ENCODE measurements at places on chromosomes 12 and 14. TPM values are rescaled to one million over a fixed set of nuclear protein-coding genes. Genes with fewer than 3 reads are reported as not detected.

The PACS2 gene
- total RNA-seq, result 55.0 TPM

- H3K4me1 ChIP-seq, result no peaks in the 10 kb centered on the region
- H3K4me3 ChIP-seq, result no peak overlapping the region
- H3K27me3 ChIP-seq, result no peaks in the 10 kb centered on the region
- H3K36me3 ChIP-seq, result no peaks in the 10 kb centered on the region
- H3K27ac ChIP-seq, result no peak overlapping the region
- DNase-seq, result no peak
Measured at GRCh38 chr14:72401101-72401625, 468.9 kb downstream of the RGS6 start.

The GUCY2C gene
- not detected for total RNA-seq

The PLXNC1 gene
- total RNA-seq, result 2.0 TPM

The ANKRD13A gene
- total RNA-seq, result 26.0 TPM

DNA sequence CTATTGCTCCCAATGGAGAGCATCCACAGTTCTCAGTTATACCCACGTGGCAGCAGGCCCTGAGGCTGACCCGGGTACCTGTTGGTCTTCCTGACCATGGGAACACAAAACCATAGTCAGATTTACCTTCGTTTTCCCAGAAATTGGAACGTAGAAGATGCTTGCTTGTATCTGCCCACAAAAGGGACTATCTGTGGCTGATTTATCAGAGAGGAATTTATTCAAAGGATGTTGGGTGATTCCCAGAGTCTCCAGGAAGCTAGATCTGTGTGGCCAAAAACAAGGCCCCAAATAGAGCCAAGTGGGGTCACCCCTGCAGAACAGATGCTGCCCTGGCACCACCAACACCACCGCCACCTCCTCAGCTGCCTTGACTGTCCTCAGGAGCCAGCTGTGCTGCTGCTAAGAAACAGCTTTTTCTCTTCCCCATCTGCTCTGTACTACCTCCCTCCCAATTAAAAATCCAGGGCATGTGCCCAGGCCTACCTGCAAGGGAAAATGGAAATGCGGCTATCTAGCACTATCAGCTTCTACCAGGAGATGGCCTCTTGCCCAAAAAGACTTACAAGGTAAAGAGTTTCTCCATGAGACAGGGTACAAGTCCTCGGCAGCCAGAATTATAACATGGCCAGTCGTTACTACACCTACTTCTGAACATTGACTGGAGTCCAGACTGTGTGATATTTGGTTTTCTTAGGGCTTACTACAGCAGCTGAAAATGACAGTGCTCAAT is 128.6 kb upstream of the PLEKHG7 start:
- H3K36me3 ChIP-seq, result no peaks in the 10 kb centered on the region
- no peak overlapping the region for H3K27ac ChIP-seq
- H3K4me3 ChIP-seq, result no peak overlapping the region
- DNase-seq, result no peak

GRCh38 chr12:27778206-27778605 is 1.8 kb upstream of the KLHL42 start:
- H3K27ac ChIP-seq, result no peak overlapping the region
- H3K36me3 ChIP-seq, result no peaks in the 10 kb centered on the region
- peaks cover 30% of the 10 kb centered on the region for H3K4me1 ChIP-seq
- no peak for DNase-seq
- H3K27me3 ChIP-seq, result no peaks in the 10 kb centered on the region
- no peak overlapping the region for H3K4me3 ChIP-seq

The RERG gene
- total RNA-seq, result 12.4 TPM

- no peaks in the 10 kb centered on the region for H3K36me3 ChIP-seq
- H3K27ac ChIP-seq, result no peak overlapping the region
- no peak overlapping the region for H3K4me3 ChIP-seq
- H3K4me1 ChIP-seq, result peaks cover 59% of the 10 kb centered on the region
Measured at GRCh38 chr12:49091056-49091835, 3.4 kb downstream of the DHH start.

The EIF2S3B gene
- not detected for total RNA-seq

The HOXC6 gene
- not detected for total RNA-seq

DNA sequence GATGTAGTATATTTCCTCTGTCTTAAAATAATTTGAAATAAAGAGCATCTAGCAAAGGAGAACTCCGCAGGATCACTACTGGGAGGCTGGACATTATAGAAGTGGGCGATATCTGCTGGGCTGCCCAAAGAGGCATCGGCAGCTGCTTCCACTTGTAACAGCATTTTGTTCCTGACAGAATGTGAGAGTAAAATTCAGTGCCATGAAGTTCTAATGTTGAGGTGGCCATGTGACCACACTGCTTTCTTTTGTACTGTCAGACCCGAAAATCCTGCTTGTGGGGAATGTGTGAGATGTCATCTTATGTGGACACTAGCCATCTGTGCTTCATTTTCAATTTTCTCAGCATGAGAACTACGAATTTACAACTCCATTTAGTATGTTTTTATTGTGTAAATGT is 151.9 kb downstream of the ACSS3 start:
- no peak overlapping the region for H3K27ac ChIP-seq
- H3K4me3 ChIP-seq, result no peak overlapping the region
- H3K36me3 ChIP-seq, result peaks cover 6% of the 10 kb centered on the region
- H3K27me3 ChIP-seq, result no peaks in the 10 kb centered on the region

DNA sequence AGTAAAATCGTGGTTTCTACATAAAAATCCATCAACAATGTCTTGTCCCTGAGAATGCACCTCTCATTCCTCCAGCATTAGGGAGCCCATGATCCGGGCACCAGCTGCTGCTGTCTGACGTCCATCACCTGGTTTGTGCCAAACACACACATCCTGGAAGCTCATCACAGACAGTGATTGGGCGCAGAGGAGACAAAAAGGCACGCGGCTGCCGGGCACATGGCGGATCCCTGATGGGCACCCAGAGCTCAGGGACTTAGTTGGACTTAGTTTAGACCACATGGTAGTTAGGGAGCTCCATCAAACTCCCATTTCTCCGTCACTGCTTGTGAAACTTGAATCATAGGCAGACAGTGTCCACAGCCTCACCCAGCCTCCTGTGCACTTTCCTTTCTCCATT is 1059.3 kb downstream of the TMEM121 start:
- no peak overlapping the region for H3K4me3 ChIP-seq
- no peaks in the 10 kb centered on the region for H3K36me3 ChIP-seq
- H3K4me1 ChIP-seq, result no peaks in the 10 kb centered on the region
- DNase-seq, result no peak
- no peaks in the 10 kb centered on the region for H3K27me3 ChIP-seq

The STON2 gene
- total RNA-seq, result 14.1 TPM

The HOXC4 gene
- total RNA-seq, result not detected

DNA sequence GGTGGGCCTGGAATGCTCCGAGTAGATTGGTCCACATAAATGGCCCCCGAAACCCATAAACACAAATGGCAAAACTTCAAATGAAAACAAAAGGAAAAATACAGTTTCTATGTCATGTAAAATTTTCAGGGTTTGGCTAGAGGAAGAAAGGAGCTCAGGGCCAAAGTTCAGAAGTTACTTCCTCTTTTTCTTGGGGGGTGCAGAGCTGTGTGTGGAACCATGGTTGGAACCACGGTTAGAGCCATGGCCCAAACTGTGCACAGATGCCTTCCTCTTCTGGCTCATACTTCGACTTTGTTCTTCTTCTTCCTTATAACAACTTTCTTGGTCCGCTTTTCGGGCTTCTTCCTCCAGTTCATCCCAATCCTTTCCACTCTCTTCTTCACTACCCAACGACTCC is 51.7 kb downstream of the MGST1 start:
- no peaks in the 10 kb centered on the region for H3K27me3 ChIP-seq
- DNase-seq, result no peak
- no peak overlapping the region for H3K27ac ChIP-seq
- H3K4me1 ChIP-seq, result no peaks in the 10 kb centered on the region
- H3K36me3 ChIP-seq, result no peaks in the 10 kb centered on the region
